Lower lobe of right lung (tissue), 2 donors: ENCODE measurements at places on chromosomes 11 and 22. TPM values are rescaled to one million over a fixed set of nuclear protein-coding genes. Genes with fewer than 3 reads are reported as not detected.

The TP53I11 gene
- 103 TPM for total RNA-seq

The HSCB gene
- 13.4 TPM for total RNA-seq

The UBQLNL gene
- 1.1 TPM for total RNA-seq

The ARL2 gene
- 74.1 TPM for total RNA-seq

DNA sequence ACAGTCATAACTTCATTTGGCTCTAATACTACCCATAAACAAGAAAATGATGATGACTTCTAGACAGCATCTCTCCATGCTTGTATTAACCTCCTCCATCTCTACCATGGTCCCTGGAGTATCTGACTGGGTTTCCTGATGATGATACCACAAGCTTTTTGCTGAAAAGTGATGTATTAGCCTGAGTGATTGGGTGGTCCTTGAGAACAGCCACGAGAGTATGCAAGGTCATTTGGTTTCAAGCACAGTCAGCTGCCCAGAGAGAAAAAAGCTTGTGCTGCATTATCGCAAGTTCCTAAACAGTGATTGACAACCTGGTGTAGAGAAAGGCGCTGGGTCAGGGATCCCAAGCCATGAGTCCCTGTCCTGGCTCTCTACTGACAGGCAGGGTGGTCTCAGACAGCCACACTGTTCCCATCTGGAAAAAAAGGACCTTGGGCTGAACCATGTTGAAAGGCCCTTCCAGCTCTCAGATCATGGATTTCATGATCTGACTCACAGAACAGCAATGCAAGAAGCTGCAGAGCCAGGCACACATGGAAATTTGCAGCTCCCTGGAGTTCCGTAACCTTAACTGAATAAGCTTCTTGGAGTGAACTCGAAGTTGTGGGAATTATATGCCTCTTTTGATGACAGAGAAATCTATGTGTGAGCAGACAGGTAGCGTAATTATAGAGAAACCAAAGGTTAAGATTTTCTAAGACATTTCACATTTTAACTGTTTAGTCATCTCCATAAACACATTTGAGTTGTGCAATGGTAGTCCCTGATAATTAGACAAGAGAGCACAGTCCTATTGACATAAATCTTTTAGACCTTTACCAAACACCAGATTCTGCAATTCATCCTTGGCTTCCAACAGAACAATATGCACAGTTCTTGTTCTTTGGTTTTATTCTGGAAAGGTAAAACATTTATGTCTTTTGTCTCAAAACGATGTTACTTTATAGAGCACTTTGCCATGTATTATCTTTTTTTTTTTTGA lies 54.1 kb upstream of the UBASH3B start:
- no peak for DNase-seq

- DNase-seq, result no peak
Observed at GRCh38 chr22:44225091-44225689, 44.5 kb downstream of the PARVG start.

GRCh38 chr22:16969508-16970327 lies 38.3 kb downstream of the GAB4 start:
- no peak for DNase-seq
